Transverse colon (tissue), 4 donors: ENCODE measurements at places on chromosomes 4 and X. TPM values are rescaled to one million over a fixed set of nuclear protein-coding genes. Genes with fewer than 3 reads are reported as not detected.
A peak's percentile ranks its signal among the peaks of the same experiment; 100 is the strongest.

The PNMA5 gene
- not detected for total RNA-seq

The PABPC1L2A gene
- not detected for total RNA-seq

The TMEM185A gene
- 4.6 TPM for total RNA-seq

The ADGRG2 gene
- total RNA-seq = not detected

The CHRNA9 gene
- total RNA-seq = not detected

The ARSD gene
- 64.5 TPM for total RNA-seq

The SPANXD gene
- total RNA-seq = not detected

The MTHFD2L gene
- 7.6 TPM for total RNA-seq

The SLC25A43 gene
- total RNA-seq = 40.3 TPM

The GLRB gene
- 2.9 TPM for total RNA-seq

The PPARGC1A gene
- 89.7 TPM for total RNA-seq

DNA sequence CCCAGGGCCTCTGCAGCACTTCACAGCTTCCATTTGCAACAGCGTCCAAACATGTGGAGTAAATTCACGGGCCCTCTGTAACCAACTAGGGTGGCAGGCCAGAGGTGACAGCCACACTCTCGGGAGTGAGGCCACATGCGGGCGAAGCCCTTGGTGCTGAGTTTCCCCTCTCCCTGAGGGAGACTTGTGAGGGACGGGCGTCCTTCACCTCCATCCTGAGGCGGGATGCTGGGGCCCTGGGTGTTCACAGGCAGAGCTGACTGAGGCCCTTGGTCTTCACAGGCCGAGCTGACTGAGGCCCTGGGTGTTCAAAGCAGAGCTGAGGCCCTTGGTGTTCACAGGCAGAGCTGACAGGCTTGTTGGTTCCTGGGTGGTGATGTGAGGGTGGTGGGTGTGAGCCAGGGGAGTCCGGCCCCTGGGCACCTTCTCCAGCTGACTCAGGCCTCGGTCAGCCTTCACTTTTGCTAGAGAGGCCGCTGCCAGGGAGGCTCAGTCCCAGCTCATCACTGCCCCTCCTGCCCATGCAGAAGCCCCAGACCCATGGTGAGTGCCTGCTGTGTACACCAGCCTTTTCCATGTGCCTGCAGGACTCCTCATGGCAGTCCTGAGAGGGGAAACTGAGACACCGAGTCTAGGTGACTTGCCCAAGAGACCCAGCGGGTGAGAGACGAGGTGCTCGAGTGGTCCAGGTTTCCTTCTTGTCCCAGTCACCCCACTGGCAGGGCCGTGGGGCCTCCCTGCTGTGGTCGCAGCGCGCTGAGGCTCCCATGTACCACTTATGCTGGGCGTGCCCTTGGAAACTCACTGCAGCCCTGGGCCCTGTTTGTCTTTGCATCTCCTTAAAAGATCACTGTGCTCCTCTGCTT, 8.5 kb downstream of the WFS1 start:
- no peaks in the 10 kb centered on the region for H3K27me3 ChIP-seq
- H3K4me1 ChIP-seq = peaks cover 67% of the 10 kb centered on the region
- H3K4me3 ChIP-seq = no peak overlapping the region

DNA sequence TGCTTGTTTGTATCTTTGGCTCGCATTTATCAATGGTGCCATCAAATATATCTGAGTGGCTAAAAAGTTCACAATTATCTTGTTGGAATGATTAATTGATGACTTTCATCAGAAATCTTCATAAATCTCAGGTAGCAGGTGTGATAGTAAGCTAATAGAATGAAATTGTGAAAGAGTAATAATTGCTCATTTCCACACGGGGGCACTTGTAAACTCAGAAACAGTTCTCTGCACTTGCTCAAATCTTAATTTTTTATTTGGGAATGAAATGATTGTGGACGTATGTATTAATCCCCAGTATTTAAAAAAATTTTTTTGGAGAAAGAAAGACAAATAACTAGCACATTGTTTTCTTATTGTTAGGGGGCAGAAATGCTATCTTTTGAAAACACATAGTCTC, 132.8 kb downstream of the DTHD1 start:
- DNase-seq = no peak
- H3K27me3 ChIP-seq = no peaks in the 10 kb centered on the region
- H3K27ac ChIP-seq = no peak overlapping the region
- peaks cover 3% of the 10 kb centered on the region for H3K4me1 ChIP-seq
- H3K4me3 ChIP-seq = no peak overlapping the region

GRCh38 chr4:30256116-30256832, 463.9 kb upstream of the PCDH7 start:
- no peak overlapping the region for H3K4me3 ChIP-seq
- no peaks in the 10 kb centered on the region for H3K4me1 ChIP-seq
- no peaks in the 10 kb centered on the region for H3K36me3 ChIP-seq
- H3K27ac ChIP-seq = no peak overlapping the region
- no peaks in the 10 kb centered on the region for H3K27me3 ChIP-seq
- DNase-seq = no peak

GRCh38 chr4:24328711-24329110, 255.6 kb downstream of the DHX15 start:
- DNase-seq = no peak
- H3K27ac ChIP-seq = no peak overlapping the region
- H3K36me3 ChIP-seq = no peaks in the 10 kb centered on the region
- H3K27me3 ChIP-seq = no peaks in the 10 kb centered on the region
- H3K4me1 ChIP-seq = no peaks in the 10 kb centered on the region

- no peaks in the 10 kb centered on the region for H3K27me3 ChIP-seq
- no peaks in the 10 kb centered on the region for H3K36me3 ChIP-seq
- no peak overlapping the region for H3K27ac ChIP-seq
- DNase-seq = no peak
- H3K4me1 ChIP-seq = no peaks in the 10 kb centered on the region
- no peak overlapping the region for H3K4me3 ChIP-seq
These were observed 77.2 kb downstream of the FHIP1A start for GRCh38 chr4:151486168-151486567.

- H3K4me1 ChIP-seq = no peaks in the 10 kb centered on the region
- no peak overlapping the region for H3K4me3 ChIP-seq
- DNase-seq = no peak
- H3K27me3 ChIP-seq = no peaks in the 10 kb centered on the region
These were observed 47.6 kb upstream of the FGG start for GRCh38 chr4:154660052-154660451.

GRCh38 chr4:2354118-2354517, 64.3 kb downstream of the ZFYVE28 start:
- no peaks in the 10 kb centered on the region for H3K36me3 ChIP-seq
- H3K27me3 ChIP-seq = no peaks in the 10 kb centered on the region
- H3K27ac ChIP-seq = no peak overlapping the region
- no peaks in the 10 kb centered on the region for H3K4me1 ChIP-seq
- no peak overlapping the region for H3K4me3 ChIP-seq

DNA sequence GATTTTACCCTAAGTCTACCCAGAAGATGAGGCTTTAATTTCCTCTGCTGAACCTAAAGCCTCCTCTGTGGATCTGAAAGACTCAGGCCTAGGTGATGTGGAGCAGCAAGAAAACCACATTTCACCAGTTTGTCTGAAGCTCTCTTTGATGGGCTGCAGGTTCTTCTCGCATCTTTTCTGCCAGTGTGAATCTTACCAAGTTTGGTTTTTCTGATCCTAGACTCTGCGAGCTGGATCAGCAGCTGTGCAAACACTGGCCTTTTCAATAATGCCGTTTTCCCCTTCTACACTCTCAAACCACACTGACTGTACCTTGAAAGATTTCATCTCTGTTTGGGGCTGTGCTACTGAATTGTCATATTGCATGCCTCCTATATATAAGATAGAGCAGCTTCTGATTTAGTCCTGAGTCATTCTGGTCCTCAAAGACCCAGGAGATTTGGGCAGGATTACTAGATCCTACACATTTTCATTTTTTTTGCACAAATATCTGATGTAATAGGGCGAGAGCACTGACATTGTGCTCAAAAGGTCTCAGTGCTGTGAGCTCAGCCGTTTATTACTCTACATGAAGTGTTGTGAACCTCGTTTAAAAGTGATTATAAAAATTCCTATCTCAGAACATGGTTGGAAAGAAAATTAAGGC, 133.6 kb upstream of the FAM9C start:
- no peak overlapping the region for H3K4me3 ChIP-seq
- H3K27ac ChIP-seq = no peak overlapping the region
- no peaks in the 10 kb centered on the region for H3K36me3 ChIP-seq
- DNase-seq = no peak
- no peaks in the 10 kb centered on the region for H3K4me1 ChIP-seq
- no peaks in the 10 kb centered on the region for H3K27me3 ChIP-seq

DNA sequence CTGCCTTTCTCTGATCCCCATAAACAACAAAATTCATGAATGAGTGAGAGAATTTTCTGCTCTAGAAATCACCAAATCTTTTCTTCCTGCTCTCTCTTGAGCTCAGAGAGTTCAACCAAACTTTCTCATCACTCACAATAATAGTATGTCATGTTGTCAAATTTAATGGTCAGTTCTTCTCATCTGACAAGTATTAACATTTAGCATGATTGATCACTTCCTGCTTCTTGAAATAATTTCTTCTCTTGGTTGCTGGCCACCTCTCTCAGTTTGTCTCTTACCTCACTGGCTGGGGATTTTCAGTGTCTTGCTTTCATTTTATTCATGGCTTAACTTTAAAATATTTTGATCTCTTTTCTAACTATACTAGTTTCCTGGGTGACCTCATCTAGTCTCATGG, 25.5 kb upstream of the FGF5 start:
- H3K27ac ChIP-seq = no peak overlapping the region
- no peak overlapping the region for H3K4me3 ChIP-seq
- H3K27me3 ChIP-seq = peaks cover 21% of the 10 kb centered on the region

GRCh38 chr4:98838977-98839618, 89.8 kb downstream of the EIF4E start:
- no peak for DNase-seq
- no peaks in the 10 kb centered on the region for H3K36me3 ChIP-seq
- no peak overlapping the region for H3K27ac ChIP-seq

DNA sequence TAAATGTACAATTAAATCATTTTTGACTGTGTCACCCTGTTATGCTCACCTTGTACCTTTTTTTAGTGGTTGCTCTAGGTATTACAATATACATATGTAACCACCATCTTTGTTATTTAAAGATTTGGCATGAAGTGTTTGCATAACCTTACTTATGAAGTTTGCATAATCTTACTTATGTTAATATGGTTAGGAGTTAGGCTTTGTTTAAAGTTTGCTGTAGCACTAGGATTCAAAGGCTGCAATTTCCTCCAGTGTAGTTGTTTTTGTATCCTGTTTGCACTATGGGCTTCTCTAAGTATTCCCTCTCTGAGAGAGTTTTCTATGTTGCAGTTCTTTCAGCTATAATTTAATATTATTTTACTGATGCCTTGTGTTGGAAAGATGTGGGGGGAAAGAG, 15.0 kb upstream of the GSPT2 start:
- H3K27ac ChIP-seq = no peak overlapping the region
- H3K4me3 ChIP-seq = no peak overlapping the region
- no peak for DNase-seq
- no peaks in the 10 kb centered on the region for H3K36me3 ChIP-seq
- no peaks in the 10 kb centered on the region for H3K4me1 ChIP-seq

DNA sequence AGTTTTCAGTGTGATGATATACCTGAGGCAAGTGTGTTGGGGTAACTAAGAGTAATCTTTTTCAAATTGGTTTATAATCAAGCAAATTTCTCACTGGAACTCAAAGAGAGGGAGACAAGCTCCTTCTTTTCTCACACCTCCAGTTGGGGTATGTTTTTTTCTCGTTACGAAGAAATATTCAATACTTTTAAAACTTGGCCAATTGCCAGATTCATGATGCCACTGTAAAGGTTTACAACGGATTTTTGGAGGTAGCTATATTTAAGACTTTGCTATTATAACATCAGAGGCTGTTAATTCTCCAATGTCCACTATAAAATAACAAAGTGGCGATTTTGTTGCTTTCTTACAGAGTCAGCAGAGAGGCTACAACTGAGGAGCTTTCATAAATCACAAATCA, 49.2 kb upstream of the ATP8A1 start:
- H3K4me1 ChIP-seq = no peaks in the 10 kb centered on the region
- H3K27me3 ChIP-seq = no peaks in the 10 kb centered on the region
- no peak overlapping the region for H3K27ac ChIP-seq
- H3K36me3 ChIP-seq = no peaks in the 10 kb centered on the region
- H3K4me3 ChIP-seq = no peak overlapping the region
- no peak for DNase-seq

GRCh38 chr4:55768291-55768690, 51.3 kb upstream of the EXOC1L start:
- no peaks in the 10 kb centered on the region for H3K4me1 ChIP-seq
- H3K4me3 ChIP-seq = no peak overlapping the region
- no peaks in the 10 kb centered on the region for H3K27me3 ChIP-seq
- DNase-seq = no peak

DNA sequence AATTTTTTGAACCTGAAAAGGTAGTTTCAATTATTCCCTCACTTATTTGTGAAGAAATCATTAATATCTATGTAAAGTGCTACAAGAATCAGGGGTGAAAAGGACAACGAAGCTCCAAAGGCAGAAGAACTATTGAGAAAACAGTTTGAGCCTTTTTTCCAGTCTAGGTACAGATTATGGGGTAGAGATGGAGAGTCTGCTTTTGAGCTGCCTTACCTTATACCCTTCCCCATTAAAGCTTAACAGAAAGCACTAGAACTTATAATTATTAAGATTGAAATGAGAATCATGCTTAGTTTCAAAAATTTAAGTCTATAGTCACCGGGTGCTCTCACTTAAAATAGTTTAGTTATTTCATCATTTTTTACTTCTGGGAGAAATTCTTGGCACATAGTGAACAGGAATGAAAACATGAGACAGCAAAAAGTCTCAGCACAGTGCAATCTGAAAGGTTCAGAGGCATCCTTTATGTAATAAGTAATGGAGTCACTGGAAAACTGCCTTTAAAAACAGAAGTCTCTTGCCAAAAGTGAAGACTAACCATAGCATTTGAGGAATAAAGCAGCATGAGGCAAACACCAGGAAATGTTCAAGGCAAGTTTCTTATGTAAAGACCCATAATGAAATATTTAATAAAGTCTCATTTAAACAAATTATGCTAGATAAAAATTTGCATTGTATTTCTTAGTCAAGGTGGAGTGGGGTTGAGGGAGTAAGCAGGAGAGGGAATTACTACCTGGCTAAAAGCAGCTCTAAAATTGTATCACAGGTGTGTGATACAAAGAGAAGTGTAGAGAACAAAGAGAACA, 5.1 kb upstream of the DCLK2 start:
- H3K27ac ChIP-seq = peak overlapping the region; percentile 51
- H3K4me1 ChIP-seq = no peaks in the 10 kb centered on the region
- no peaks in the 10 kb centered on the region for H3K27me3 ChIP-seq
- DNase-seq = no peak
- H3K4me3 ChIP-seq = no peak overlapping the region

- no peak overlapping the region for H3K4me3 ChIP-seq
- H3K4me1 ChIP-seq = no peaks in the 10 kb centered on the region
- no peak overlapping the region for H3K27ac ChIP-seq
- DNase-seq = no peak
- H3K27me3 ChIP-seq = no peaks in the 10 kb centered on the region
- H3K36me3 ChIP-seq = no peaks in the 10 kb centered on the region
These were observed 103.3 kb downstream of the DHRSX start for GRCh38 chrX:2397229-2398063.

GRCh38 chr4:109185548-109185947, 116.9 kb downstream of the COL25A1 start:
- no peaks in the 10 kb centered on the region for H3K4me1 ChIP-seq
- no peaks in the 10 kb centered on the region for H3K27me3 ChIP-seq
- DNase-seq = no peak
- no peak overlapping the region for H3K4me3 ChIP-seq
- H3K27ac ChIP-seq = no peak overlapping the region
- no peaks in the 10 kb centered on the region for H3K36me3 ChIP-seq

GRCh38 chrX:20217271-20217670, 49.4 kb downstream of the RPS6KA3 start:
- no peak for DNase-seq
- H3K27ac ChIP-seq = no peak overlapping the region
- no peak overlapping the region for H3K4me3 ChIP-seq
- H3K36me3 ChIP-seq = no peaks in the 10 kb centered on the region

- no peaks in the 10 kb centered on the region for H3K27me3 ChIP-seq
- no peak overlapping the region for H3K4me3 ChIP-seq
- DNase-seq = no peak
- no peak overlapping the region for H3K27ac ChIP-seq
These were observed 33.5 kb downstream of the TAF7L start for GRCh38 chrX:101257448-101258258.
